GM23248 (cell line): ENCODE measurements at places on chromosomes 3 and 15. TPM values are rescaled to one million over a fixed set of nuclear protein-coding genes. Genes with fewer than 3 reads are reported as not detected.

DNA sequence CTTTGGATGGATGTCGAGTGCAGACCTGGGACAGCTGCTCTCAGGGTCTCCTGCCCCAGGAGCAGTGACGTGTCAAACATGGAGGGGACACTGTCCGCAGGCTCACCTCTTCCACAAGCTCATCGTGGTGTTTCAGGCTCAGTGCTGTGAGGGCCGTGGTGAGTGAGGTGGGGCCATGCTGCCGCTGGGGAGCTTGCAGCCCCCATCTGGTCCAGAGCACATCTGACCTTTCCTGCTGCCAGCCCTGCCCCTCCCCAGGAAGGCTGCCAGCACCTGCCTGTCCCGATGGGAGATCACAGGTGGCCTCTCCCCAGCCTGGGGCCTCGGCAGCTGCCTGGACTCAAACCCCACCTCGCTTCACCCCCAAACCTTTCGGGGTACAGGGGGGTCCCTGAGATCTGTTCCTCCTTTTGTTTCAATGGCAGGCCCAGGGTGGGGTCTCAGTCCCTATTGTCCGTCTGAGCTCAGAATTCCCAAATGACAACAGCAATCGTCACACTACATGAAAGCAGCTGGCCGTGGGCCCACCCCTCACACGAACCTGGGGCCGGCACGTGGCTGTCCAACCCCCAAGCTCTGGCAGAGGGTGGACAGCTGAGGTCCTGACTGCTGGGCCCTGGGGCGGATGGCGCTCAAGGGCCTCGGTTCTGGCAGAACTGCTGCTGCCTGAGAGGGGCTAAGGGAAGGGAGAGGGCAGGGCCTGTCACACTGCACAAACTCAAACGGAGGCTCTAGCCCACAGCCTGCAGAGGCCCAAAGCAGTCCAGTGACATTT, 65.0 kb upstream of the RPL32 start:
- DNase-seq: no peak

Gene PIGZ
- 3.9 and 5.7 TPM in 2 replicates for total RNA-seq

DNA sequence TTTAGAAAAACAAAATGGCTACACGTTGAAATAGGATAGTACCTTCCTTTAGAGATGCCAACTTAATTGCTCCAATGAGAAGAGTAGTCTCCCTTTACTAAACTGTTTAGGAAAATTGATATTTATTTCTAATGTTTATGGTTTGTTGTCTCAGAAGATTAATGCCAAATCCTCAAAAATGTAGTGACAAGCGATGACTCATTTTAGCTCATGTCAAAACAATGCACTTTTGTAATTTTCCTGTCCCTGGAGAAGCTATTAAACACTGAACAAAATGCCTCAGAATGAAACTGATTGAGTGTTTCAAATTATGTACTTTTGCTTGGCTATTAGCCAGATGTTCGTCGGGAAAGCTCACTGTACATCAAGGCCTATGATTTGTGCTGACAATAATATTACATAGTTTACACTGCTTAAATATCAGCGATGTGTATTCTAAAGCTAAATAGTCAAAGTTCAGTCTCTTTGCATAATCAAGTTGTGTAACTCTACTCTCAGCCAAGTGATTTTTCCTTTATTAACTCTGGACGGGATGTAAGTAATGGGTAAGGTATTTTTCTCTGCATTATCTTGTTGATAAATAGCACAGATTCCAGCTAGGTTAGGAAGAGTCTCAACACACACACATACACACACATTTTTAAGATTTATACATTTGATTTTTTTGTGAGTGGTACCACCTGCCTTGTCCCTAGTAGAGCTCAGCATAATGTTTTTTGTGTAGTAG, 83.7 kb downstream of the CMSS1 start:
- peak; percentile 92 for DNase-seq

GRCh38 chr3:175656461-175656860, 797.3 kb downstream of the NAALADL2 start:
- no peak for DNase-seq

Gene CCDC54
- total RNA-seq: not detected in 2 replicates

DNA sequence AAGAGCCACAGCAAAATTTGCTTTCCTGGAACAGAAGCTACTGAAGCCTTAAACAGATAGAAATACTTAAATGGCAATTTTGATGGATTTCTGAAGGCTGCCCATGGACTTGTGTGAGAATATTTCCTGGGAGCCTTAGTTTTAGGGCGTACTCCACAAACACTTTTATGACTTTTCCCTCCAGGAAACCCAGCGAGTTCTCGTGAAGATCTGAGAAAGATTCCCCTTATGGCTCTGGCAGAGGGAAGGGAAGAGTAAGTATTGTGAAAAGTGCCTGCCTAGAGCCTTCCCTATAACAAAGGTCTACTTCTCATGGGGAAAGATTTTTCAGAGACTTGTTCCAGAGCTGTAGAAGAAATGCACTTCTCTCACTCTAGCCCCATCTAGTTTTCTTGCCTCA, 31.1 kb upstream of the TRAT1 start:
- no peak for DNase-seq

DNA sequence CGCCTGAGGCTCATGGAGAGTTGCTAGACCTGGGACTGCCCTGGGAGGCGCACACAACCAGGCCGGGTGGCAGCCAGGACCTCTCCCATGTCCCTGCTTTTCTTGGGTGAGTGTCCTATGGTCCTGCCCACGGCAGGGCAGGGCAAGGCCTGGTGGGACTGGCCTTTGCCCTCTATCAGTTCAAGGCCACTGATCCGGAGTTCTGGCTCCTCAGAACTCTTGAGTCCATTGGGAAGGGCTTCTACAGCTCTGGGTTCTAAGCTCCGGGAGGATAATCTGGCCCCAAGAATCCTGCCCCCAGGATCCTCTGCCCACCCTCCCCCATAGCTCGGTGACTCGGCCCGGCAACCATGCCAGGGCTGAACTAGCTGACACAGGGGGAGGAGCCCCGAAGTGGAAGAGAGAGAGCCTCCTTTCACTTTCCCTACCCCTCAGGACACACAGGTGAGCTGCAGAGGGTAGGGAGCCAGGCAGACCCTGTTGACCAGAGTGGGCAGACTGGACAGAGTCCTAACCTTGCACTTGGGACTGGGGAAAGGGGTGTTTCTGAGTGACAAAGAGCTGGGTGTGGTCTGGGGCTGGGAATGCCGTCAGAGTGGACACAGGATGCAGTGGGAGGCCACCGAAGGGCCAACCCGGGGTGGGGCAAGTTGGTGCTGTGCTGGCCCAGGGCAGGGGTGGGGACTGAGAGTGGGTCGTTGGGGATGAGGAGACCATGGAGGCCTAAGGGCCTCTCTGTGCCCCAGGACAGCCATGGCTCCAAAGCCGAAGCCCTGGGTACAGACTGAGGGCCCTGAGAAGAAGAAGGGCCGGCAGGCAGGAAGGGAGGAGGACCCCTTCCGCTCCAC, 664 bp downstream of the PARP3 start:
- DNase-seq: peak; percentile 94

Gene STRA6
- not detected in 2 replicates for total RNA-seq

- peak; percentile 49 for DNase-seq
Measured at GRCh38 chr3:59429198-59429597, 379.4 kb upstream of the CFAP20DC start.

DNA sequence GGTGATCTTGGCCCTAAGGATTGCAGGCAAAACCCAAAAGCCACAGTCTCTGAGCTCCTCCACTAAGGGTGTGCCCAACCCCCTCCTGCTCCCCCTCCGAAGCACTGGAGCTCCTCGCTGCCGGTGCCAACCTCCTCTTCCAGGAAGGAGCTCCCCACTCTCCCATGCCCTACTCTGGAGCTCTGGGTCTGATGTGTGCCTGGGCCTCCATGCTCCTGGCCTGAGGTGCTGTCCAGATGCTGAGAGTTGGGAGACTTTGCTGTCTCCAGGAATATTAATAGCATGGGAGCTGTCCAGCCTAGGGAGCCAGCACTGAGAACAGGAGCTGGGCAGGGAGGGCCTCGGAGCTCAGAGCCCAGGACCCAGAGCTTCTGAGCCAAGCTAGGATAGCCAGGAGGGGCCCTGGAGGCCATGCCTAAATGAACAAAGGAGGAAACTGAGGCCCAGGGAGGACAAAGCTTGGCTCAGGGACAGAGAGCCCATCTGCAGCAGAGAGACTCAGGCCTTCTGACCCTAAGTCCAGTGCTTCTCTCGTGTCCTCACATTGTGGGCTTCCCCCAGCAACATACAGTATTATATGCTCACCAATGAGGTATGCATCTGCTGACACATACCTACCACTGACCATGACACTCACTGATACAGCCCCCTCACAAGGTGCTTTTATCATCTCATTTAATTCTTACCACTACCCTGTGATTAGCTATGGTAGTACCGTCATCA, 36.9 kb upstream of the HERC1 start:
- peak; percentile 90 for DNase-seq

GRCh38 chr3:68059628-68060152, 405.3 kb upstream of the SUCLG2 start:
- DNase-seq: no peak

DNA sequence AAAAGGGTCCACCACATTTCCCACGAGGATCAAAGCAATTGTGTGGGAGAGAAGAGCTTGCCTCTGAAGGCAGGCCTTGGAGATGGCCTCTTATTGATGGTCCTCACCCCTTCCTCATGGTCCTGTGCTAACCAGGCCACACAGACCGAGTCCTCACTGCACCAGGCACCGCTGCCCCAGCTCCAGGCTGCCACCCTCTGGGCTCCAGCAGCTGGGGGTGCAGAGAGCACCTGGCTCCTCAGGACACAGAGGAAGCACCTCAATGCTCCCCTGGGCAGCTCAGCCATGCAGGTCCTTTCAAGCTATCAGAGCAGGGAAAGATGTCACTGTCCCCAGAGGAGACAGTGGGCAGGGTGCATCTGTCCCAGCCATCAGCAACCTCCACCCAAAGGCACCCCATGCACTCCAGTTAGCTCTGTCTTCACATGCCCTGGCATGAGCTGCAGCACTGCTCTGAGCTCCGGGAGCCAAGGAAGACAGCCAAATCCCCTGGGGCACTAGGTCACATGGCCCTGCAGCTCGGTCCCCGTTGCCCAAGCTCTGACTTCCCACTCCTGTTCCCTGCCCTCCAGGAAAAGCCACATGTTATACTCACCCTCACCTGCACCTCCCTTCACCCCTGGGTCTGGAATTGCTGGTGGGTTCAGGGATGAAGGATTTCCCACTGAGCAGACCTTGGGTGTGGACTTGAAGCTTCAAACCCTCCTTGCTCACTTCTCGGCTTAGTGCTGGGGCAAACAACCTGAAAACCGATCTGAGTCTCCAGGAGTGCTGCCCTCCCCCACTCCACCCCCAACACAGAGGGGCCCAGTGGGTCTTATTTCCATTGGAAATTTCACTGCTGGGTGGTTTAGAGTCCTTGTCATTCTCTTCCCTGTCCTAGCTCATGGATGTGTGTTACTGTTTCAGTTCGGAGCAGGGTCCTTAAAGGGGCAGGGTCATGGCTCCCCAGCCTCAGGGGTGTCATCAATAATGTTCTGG, 32.6 kb downstream of the ALS2CL start:
- DNase-seq: peak; percentile 32

Gene DAZL
- total RNA-seq: not detected in 2 replicates

GRCh38 chr3:122668930-122669730, 11.5 kb upstream of the PARP14 start:
- peak; percentile 61 for DNase-seq

Gene LRRC2
- total RNA-seq: 10.6 and 10.8 TPM in 2 replicates

Gene GABRR3
- not detected in 2 replicates for total RNA-seq

- DNase-seq: peak; percentile 48
Measured at GRCh38 chr3:183688874-183689273, 8.7 kb upstream of the YEATS2 start.

GRCh38 chr15:51677452-51677851, 3.9 kb upstream of the SCG3 start:
- no peak for DNase-seq

Gene TLR9
- total RNA-seq: not detected in 2 replicates

Gene FETUB
- total RNA-seq: not detected in 2 replicates

Gene APOD
- total RNA-seq: 0.97 TPM in 1 of 2 replicates, not detected in the other

Gene P2RY13
- total RNA-seq: not detected in 2 replicates

Gene ZBED2
- total RNA-seq: not detected in 2 replicates

DNA sequence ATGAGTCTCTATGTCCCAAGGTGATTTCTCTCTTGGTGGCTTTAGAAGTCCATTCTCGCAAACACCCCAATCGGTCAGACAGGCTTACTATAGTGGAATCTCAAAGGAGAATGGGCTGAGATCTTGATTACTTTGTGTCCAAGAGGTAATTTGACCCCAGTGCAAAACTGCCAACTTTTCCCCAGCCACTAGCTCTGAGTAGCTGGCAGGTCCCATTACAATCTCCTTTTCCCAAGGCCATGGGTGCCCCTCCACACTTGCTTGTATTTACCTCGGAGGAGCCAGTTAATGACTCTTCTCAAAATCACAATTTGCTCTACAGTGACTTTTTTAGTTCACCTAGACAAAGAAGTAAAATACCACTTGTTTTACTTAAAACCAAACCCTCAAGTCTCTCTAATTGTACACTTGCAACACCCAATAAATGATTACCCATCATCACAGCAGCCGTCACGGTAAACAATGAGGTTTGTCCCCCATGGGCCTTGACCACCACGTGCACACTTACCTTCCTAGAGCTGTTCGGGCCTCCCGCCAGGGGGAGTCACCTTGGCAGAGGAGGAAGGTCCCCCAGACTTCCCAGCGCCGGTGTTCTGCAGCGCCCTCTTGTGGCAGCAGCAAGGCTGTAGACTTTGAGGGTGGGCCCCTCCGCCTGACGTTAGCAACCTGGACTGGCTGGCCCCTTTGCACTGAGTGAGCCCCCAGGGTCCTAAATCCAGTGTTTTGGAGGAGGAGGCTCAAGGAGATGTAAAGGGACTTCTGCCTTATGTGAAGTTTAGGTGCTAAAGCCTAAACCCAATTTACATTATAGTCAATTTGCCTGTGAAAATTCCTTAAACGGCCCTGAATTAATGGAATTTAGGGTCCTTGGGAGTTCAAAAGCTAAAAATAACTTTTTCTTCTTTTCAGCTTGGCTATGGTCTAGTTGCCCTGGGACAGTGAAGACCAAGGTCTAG, 18.7 kb upstream of the HDAC11 start:
- DNase-seq: peak; percentile 47

GRCh38 chr3:13457593-13457992, 22.5 kb upstream of the HDAC11 start:
- DNase-seq: no peak

DNA sequence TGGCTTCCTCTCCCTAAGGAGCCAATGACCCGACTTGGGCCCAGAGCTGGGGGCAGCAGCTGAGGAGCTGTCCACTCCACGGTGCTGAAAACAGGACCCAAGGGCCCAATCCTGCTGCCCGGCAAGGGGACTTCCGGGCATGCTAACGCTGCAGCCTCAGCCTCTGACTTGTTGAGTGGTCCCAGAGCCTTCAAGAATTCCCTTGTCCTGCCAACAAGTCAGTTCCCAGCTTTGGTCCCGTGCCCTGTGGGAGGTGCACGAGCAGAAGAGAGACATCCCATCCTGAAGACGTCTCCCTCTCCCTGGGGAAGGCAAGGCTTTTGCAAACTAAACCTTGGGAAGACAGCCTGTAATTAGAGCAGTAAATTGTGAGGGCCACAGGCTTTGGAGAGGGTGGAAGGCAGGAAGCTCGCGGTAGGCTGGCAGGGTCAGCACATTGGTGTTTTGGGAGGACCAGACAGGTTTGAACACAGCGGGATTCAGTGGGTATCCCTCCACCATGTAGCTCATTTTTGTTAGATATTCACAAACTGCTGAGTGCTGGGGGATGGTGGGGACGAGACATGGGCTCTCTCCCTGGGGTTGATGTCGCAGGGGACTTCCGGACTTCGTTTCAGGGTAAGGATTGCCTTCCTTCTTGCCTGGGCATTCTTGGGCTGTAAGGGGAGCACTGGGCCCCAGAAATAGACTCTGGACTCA, 29.8 kb upstream of the PRR23E start:
- DNase-seq: no peak

Gene PLSCR4
- 51.2 and 63.4 TPM in 2 replicates for total RNA-seq

Gene GOLGA8Q
- total RNA-seq: 0.76 TPM in 1 of 2 replicates, not detected in the other

Gene ARHGAP11A
- 13.2 and 18.5 TPM in 2 replicates for total RNA-seq

GRCh38 chr3:161957467-161957866, 460.9 kb downstream of the OTOL1 start:
- DNase-seq: peak; percentile 44

- no peak for DNase-seq
Measured at GRCh38 chr3:80391573-80391972, 623.8 kb upstream of the ROBO1 start.
